HuH-7.5 (cell line): ENCODE measurements at places on chromosomes 11 and 22.

DNA sequence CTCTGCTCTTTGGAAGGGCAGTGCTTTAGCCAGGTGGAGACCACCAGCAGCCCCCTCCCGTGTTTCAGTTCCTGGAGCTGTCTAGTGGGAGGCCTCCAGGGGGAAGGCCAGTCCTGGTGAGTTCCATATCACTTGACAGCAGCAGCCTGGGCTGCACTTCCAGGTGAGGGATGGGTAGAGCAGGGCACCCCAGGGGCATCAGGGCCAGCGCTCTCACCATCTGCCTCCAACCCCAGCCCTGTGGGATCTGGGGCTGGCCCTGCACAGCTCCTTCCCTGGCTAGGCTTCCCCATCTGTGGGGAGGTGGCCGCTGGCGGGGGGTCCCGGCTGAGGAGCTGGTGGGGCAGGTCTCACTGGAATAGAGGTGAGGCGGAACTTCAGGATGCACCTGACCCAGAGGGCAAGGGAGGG lies 60.5 kb downstream of the MORC2 start:
- no peak for DNase-seq

DNA sequence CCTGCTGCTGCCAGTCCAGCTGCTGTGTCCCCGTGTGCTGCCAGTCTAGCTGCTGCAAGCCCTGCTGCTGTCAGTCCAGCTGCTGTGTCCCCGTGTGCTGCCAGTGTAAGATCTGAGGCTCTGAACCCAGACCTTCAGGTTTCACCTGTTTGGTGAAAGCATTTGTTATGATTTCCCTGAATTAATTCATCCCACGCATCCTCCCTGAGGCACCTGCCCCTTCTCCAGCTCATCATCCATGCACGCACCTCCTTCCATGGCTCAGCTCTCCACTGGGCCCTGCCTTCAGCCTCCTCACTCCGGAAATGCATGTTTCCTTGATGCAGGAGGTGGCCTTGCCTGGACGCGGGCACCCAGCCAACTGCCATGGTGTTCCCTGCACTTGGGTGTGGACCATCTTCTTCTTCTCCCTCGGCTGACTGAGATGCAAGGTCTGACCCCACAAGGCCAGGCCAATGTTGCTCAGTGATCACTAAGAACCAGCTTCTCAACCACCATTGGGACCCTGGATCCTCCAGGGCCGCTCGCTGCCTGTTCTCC lies 788 bp downstream of the KRTAP5-10 start:
- DNase-seq: no peak

DNA sequence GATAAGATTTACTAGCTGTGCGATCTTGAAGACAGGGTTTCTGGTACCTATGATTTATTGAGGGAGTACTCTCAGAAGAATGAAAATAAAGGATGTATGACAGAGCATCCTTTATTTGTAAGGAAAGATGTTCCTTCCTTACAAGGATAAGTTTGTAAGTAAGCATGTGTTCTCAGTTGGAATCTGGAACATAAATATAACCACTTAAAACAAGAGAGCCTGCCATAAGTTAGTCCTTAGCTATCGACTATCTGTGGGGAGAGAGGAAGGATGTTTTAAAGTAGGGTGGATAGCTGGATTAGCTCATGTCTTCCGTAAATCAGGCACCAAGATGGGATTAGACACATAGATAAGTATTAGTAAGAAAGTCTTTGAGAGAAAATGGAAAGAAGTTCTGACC lies 192.6 kb upstream of the CARD18 start:
- DNase-seq: no peak

GRCh38 chr22:24001314-24001713 lies 3.9 kb downstream of the GSTT4 start:
- DNase-seq: no peak

DNA sequence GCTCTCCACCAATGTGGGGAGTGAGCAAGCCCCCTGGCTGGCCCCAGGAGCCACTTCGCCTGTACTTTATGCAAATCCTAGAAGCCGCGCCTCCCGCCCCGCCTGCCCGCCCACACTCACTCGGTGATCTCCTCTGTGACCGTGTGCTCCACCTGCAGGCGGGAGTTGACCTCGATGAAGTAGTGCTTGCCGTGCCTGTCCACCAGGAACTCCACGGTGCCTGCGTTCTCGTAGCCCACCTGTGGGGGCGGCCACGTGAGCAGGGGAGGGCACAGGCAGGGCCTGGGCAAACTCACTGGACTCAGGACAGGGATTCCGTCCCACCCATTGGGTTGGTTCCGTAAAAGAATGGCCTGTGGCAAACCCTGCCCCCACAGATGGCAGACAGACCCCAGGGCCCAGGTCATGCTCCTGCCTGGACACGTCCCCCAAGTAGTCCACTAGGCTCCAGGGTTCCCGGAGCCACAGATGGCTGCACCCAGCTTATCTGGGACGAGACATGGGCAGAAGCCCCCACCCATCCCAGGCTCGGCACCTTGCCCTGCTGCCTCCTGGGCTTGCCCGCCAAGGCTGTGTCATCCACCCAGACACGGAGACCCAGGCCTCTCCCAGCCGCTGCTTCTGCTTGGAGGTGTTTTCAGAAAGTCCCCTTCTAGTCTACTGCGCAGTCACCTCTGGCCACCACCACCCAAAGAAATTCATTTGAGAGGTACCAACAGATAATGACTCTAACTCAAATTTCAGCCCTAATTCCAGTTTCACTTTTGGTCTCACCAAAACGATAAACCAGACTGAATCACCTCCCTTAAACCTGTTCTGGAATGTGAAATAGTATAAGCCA lies 12.1 kb downstream of the LRFN4 start:
- DNase-seq: peak; percentile 100

DNA sequence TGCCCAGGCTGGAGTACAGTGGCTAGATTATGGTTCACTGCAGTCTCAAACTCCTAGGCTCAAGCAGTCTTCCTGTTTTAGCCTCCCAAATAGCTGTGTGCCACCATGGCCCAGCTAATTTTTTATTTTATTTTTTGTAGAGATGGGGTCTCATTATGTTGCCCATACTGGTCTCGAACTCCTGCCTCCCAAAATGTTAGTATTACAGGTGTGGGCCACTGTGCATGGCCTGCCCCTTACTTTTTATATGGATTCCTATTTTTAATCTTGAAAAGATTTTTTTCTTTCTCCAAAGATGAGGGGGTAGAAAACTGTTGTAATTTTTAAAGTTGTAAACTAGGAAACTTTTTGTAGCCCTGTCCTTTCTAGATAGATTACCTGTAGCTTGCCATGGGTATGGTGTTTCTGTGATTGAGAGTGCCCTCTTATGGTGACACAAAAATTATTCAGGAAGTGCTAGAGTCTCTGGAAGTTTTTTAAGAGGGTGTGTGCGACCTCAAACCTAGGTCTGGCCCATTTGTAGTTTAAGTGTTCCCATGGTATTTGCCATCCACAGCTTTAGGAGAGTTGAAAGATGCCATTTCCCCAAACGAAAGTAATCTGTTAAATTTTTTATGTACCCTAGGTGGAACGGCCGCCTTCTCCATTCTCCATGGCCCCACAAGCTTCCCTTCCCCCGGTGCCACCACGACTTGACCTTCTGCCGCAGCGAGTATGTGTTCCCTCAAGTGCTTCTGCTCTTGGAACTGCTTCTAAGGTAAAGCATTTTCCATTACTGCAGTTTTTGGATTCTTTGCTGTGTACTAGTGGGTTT lies 32.4 kb downstream of the MCAM start:
- DNase-seq: peak; percentile 21

- no peak for DNase-seq
Observed at GRCh38 chr11:114432893-114433292, 6.4 kb upstream of the REXO2 start.

DNA sequence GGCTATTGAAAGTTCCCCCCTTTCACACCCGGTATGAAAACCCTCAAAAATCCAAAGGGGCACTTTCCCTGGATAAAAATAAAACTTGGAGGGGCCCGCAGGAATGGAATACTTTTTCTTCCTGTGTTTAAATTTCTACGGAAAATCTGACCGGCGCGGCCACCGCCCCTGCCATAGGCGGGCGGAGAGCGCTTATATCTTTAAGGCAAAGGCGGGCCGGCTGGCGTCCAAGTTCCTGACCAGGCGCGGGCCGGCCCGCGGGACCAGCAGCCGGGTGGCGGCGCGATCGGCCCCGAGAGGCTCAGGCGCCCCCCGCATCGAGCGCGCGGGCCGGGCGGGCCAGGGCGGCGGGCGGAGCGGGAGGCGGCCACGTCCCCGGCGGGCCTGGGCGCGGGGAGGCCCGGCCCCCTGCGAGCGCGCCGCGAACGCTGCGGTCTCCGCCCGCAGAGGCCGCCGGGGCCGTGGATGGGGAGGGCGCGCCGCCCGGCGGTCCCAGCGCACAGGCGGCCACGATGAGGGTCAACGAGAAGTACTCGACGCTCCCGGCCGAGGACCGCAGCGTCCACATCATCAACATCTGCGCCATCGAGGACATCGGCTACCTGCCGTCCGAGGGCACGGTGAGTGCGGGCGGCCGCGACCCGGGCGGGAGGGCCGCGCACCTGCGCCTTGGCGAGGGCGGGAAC lies at the start of gene ANO1:
ANO1 (plus strand) TSS at position 223 of the 686 bp plus-strand sequence; CDS start at position 513, 290 bp downstream.
- no peak for DNase-seq

DNA sequence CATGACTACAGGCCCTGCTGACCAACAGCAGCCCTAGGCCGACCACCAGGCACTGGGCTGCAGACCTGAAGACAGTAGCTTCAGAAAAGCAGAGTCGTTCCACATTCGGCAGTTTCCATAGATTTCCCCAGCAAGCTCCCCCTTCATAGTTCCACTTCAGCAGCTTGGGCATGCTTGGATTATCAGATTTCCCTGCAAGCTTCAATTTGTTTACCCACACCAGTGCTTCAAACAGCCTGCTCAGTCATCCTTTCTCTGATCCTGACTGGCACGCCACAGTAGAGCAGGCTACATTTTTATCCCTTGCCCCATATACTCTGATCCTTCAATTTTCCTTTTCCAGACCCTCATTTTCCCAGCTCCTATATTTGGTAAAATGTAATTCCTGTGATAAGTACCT lies 51.1 kb upstream of the CFAP300 start:
- DNase-seq: no peak

DNA sequence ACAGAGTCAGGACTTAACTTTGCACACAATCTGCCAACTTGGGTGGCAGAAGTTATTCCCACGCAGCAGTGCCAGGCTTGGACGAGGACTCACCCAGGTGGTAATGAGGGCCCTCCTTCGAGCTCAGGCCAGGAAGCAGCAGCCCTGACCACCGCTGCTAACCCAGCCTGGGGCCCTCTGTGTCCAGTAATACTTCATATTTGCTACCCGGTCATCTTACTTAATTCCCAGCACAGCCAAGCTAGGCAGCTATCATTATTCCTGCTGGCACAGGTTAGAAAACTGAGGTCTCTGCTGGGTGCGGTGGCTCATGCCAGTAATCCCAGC lies 15.4 kb upstream of the LRP5 start:
- DNase-seq: no peak

- DNase-seq: no peak
Observed at GRCh38 chr22:45868571-45869339, 108.2 kb downstream of the WNT7B start.

GRCh38 chr11:71246559-71246958 lies 5.8 kb downstream of the SHANK2 start:
- DNase-seq: no peak

GRCh38 chr22:26665813-26666231 lies 8.4 kb downstream of the MIAT start:
- no peak for DNase-seq

DNA sequence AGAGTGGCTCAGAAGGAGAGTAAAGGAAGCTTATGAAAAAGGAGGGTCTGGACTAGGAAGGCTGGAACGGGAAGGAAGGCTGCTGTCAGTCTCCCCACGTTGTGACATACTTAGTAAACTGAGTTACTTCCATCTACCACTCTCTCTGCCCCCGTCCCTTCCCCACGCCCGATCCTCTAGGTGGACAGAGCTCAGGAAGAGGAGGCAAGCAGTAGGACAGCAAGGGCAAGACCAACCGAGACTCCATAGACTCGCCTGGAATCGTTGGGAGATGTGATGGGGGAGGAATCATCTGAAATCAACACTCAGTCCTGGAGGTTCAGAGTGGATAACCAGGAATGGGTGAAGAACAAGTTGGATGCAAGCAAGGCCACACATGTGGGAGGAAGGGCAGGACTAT lies 240.7 kb downstream of the BUD13 start:
- no peak for DNase-seq

GRCh38 chr11:62399878-62400266 lies 19.0 kb upstream of the SCGB1A1 start:
- DNase-seq: no peak

DNA sequence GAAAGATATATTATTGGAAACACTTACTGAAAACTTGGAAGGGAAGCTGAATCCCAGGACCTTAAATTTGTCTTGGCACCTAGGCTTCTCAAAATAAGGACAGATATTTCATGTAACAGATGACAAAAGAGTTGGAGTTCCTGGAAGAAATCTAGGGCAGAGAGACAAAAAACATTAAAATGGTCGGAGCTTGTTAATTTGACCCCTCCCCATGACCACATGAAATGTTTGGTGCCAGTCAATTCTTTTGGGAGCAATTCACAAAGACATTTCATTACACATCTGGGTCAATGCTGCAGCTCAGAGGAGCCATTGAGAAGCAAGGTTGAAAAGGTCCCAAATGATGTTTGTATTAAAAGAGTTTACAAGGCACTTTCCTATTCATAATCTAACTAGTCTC lies 162.0 kb upstream of the GUCY1A2 start:
- no peak for DNase-seq

GRCh38 chr11:11389238-11389637 lies 36.2 kb upstream of the CSNK2A3 start:
- no peak for DNase-seq

- DNase-seq: no peak
Observed at GRCh38 chr22:36457688-36458450, 23.6 kb downstream of the TXN2 start.
